ENCODE measurements at places on chromosomes 5 and 9.

- no peak for DNase-seq
These were observed 22.1 kb upstream of the IL13 start for GRCh38 chr5:132635873-132636272.

DNA sequence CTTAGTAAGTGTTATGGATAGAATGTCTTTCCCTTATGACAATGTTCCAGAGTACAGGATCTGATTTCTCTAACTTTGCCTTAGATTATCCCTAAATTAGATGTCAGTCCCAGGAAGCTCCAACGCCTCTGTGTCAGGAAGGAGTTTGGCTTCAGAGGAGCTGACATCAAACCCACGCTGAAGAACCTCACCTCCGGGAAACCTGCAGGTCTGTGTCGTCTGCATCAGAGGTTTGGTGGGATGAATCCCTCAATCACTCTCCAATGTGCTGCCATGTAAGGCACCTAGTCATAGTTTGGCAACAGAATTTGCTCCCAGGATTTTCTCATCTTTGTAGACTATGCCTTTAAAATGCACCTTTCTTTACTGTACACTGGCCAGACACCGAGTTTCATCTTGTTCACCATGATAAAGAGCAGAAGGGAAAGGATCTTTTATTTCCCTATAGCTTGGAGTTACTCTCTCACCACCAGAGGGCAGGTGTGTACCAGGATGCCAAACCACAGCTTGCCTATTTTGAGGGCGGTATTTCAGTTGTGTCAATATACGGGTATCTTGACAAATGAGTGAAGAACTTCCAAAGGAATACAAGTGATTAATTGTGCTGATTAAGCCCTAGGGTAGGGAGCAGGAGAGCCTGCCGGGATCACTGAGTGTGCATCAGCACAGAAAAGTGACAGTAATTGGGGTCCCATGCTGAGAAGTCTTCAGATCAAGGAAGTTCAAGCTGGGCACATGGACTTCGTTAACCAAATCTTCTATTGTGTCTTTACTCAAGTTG lies 23.4 kb downstream of the MINAR2 start:
- DNase-seq: peak; percentile 64

GRCh38 chr9:113579283-113580040 lies 115.9 kb downstream of the RGS3 start:
- DNase-seq: no peak

GRCh38 chr5:68223904-68224303 lies 8.3 kb downstream of the PIK3R1 start:
- DNase-seq: no peak

Measured in sciatic nerve (tissue), 2 donors.